ENCODE measurements at places on chromosomes 13 and 19.

GRCh38 chr13:74755065-74755464 is 620.9 kb upstream of the KLF12 start:
- no peak for DNase-seq

GRCh38 chr13:99199541-99200431 is 868 bp upstream of the UBAC2 start:
- peak; percentile 13 for DNase-seq

DNA sequence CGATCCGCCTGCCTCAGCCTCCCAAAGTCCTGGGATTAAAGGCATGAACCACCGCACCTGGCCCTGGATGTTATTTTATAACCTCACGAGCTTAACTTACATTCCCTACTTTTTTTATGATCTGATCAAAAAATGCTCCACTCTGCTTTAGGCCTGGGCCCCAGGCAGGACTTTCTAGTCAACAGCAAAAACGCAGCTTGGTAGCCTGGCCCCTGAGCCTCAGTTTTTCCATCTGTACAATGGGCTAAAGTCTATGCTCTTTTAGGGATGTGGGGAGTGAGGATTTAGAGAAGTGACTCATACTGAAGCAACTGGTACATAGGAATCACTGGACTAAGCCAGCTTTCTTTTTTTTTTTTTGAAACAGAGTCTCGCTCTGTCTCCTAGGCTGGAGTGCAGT is 11.9 kb upstream of the PIK3R2 start:
- DNase-seq, result no peak

DNA sequence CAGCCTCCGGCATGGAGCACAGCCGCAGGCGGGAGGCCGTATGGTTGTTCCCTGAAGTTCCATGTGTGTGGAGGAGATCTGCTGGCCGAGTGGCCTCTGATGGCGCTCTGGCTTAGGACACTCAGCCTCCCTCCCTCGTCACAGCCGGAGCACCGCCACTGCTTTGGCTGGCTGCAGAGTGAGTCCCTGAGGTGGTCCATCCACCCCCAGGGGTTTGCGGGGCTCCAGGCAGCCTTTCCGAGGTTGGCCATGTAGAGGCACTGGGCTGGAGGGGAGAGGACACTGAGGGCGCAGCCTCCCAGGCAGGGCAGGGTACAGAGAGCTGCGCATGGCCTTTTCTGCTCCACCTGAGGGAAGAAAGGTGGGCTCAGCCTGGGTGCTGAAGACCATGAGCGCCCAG is 19.8 kb upstream of the NPAS1 start:
- no peak for DNase-seq

- no peak for DNase-seq
These were observed 31.2 kb upstream of the DGKH start for GRCh38 chr13:42017264-42017663.
